ENCODE measurements at places on chromosomes 7 and 10. TPM values are rescaled to one million over a fixed set of nuclear protein-coding genes. Genes with fewer than 3 reads are reported as not detected.
A peak's percentile ranks its signal among the peaks of the same experiment; 100 is the strongest.

ADIRF gene
- polyA plus RNA-seq = 20.8 TPM

DNAJC30 gene
- polyA plus RNA-seq = 12.4 TPM

DDIT4 gene
- 66.2 TPM for polyA plus RNA-seq

CASTOR2 gene
- 11.8 TPM for polyA plus RNA-seq

ARHGEF35 gene
- 19.5 TPM for polyA plus RNA-seq

ELN gene
- polyA plus RNA-seq = 109 TPM

ZC3HAV1L gene
- 29.2 TPM for polyA plus RNA-seq

HMX3 gene
- 0.07 TPM for polyA plus RNA-seq

KIAA1217 gene
- polyA plus RNA-seq = 83.5 TPM

DNA sequence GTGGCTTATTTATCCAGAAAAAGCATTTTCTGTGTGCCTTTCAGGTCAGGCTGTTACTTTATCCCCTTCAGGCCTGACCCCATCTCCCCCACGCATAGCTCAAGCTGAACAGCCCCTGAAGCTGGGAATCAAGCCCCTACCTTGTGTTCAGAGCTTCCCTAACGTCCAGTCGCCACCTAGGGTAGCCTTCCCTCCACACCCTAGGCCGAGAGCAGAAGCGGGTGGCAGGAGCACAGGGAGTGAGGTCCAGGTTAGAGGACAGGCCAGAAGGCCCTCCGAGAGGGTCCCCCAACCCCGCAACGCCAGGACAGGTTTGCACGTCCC lies 479 bp upstream of the SEMA4G start:
- DNase-seq = no peak

DNA sequence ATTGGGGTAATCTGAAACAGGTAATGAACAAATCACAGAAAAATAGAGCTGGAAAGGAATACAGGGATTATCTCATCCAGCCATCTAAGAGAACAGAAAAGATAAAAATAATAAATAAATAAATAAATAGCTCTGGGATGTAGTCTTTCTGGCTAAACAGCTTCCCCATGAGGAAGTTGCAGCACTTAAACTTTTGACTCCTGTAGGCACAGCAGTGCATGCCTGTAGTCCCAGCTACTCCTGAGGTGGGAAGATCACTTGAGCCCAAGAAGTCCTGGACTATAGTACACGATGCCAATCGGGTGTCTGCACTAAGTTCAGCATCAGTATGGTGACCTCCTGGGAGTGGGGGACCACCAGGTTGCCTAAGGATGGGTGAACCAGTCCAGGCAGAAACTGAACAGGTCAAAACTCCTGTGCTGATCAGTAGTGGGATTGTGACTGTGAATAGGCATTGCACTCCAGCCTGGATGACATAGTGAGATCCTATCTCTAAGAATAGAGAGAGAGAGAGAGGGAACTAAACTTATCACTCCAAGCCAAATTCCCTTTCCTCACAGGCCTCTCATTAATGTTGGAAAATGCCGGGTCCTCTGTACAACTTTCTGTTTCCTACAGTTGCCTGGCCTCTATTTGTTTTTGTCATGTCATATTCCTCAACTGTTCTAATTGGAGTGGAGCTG lies 61.7 kb upstream of the CDK13 start:
- no peak for DNase-seq

DNA sequence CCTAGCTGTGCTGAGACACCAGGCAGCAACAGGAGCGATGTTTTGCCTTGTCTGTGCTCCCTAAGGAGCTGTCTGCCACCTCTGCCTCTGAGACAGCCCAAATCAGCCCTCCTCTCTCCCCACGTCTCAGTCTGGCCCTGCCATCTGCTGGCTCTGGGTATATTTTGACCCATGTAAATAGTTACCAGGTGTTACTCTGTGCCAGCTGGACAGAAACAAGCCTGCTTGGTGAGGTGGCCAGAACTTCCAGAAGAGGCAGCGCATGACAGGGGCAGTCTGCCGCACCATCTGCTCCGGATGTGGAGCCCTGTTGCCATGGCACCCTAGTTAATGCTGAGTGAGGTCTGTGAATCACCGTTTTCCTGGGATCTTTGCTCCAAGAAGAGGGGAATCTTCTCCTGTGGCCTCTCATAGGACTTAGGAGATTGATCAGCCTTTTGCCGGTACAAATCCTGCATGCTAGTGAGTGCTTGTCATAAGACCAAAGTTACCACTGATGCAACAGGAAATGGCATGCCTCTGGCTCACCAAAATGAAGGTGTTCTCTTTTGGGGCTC lies 31.8 kb downstream of the GSTO2 start:
- DNase-seq = peak; percentile 30

GRCh38 chr10:126063353-126063791 lies 167.0 kb downstream of the FANK1 start:
- no peak for DNase-seq

DNA sequence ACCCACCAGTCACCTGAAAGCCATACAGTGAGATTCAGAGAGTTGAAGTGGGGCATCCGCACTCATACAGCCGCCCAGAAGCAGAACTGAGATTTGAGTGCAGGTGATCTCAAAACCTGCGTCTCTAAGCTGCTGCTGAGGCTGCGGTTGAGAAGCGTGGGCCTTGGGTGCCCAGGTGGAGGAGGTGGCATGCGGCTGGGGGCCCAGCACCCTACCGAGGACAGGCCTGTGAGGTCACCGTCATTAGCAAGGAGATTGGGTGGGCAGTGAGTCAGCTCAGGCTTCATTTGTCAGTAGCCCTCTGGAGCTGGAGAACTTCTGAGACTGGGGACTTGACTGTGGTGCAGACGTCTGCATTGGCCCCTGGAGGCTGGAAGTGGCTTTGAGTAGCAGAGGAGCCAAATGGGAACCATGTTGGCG lies 29.8 kb downstream of the ZMIZ1 start:
- DNase-seq = no peak

GRCh38 chr7:73909996-73910395 lies 49.0 kb downstream of the TMEM270 start:
- no peak for DNase-seq

DNA sequence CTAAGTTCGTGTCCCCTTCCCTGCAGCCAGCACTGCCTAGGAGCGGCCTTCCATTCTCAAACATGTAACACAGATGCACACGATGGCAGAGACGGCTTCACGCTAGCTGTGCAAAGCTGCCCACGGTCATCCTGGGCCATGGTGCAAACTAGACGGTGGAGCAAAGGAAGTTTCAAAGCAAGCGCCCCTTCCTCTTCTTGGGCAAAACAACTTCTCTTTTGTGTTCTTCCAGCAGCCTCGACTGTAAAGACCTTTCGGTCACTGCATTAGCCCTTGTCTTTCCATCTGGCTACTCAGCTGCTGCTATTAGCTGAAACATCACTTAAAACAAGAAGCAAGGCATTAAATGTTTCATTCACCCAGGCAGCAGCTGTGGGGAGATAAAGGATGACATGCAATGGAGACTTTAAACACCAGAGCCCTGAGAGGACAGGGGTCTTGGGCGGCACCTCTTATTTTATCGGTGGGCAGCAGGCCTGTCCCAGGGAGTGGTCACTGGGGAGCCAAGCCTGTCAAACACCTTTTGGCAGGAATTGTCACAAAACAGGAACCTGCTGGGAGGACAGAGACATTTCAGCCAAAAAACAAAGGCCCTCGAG lies 214.8 kb downstream of the KLF6 start:
- DNase-seq = no peak

- DNase-seq = peak; percentile 55
These were observed 329.2 kb upstream of the NPVF start for GRCh38 chr7:25557379-25557917.

DNA sequence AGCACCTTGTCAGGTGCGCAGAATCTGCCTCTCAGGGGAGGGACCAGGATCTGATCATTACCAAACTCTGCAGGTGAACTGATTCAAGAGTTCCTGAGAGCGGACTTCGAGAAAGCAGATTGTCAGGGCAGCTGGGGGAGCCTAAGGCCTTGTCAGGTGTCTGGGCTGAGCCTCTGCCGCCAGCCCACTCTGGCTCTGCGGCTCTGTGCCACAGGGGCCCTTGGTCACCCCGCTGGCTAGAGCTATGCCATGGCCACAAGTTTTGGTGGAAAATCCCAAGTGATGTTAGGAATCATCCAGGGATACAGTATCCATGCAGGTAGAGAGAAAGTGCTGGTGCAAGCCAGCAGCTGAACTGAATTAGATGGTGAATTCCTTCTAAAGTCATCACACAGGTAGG lies 4.2 kb downstream of the ADAMTS14 start:
- DNase-seq = no peak

GRCh38 chr7:15723841-15724240 lies 37.4 kb upstream of the MEOX2 start:
- no peak for DNase-seq

- DNase-seq = no peak
These were observed 35.8 kb downstream of the JAKMIP3 start for GRCh38 chr10:132101529-132101928.

DNA sequence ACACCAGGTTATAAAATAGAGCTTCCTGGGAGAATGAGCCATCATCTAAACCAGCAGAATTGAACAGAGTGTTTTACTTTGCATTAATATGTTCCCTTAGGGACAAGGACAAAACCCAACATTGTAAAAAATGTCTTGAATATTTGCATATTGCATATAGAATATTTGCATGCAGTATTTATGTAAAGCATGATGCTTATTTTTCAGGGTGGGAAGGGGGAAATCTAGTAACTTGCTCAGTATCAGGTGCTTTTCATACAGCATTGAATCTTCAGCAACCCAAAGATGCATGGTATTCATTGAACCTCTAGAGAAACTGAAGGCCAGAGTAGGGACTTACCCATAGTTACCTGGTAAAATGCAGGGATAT lies 409.2 kb upstream of the ZMIZ1 start:
- no peak for DNase-seq

DNA sequence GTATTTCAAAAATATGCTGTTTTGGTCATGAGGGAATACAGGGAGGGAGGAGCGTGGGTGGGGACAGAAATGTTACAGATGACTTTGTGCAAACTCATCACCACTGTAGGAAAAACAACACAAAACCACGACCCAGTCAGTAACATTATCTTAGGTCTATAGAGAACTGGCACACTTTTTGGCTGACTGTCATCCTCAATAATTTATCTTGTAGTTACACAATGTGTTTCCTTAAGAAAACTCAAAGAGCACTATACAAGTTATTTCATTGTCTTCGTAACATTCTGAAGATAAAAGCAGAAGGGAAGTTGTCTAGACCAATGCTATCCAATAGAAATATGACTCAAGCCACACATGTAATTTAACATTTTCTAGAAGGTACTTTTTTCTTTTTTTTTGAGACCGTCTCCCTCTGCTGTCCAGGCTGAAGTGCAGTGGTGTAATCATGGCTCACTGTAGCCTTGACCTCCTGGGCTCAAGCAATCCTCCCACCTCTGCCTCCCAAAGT lies 16.9 kb upstream of the CDK14 start:
- no peak for DNase-seq

GRCh38 chr7:127922656-127923055 lies 108.6 kb downstream of the LRRC4 start:
- DNase-seq = no peak

GRCh38 chr7:65448816-65449504 lies 75.3 kb downstream of the ZNF92 start:
- DNase-seq = no peak

DNA sequence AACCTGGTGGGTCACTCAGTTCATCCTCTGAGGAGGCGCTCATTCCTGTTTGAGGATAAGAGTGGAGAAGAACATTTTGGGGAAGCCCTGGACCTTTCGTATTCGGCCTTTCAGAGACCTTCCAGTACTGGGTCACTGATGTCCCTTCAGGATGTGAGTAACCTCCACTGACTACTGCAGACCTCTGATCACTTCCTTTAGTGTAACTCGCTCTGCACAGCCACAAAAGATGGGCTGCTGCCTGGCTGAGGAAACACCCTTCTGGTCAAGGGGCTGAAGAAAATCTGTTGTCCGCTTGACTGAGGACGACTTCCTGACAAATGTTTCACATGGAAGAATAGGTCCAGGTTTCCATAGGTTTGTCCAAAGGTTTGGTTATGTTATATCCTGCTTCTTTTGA lies 15.9 kb upstream of the TBXAS1 start:
- DNase-seq = no peak

GRCh38 chr10:111187096-111187495 lies 110.3 kb downstream of the ADRA2A start:
- no peak for DNase-seq

- DNase-seq = no peak
These were observed 7.9 kb downstream of the NUDT13 start for GRCh38 chr10:73117976-73118743.

GRCh38 chr7:111752022-111752582 lies 189.8 kb upstream of the IMMP2L start:
- DNase-seq = no peak

- no peak for DNase-seq
These were observed 93.0 kb downstream of the ABCC2 start for GRCh38 chr10:99875473-99875872.
